Esophagus squamous epithelium (tissue), 5 donors: ENCODE measurements at places on chromosomes 6 and 20. TPM values are rescaled to one million over a fixed set of nuclear protein-coding genes. Genes with fewer than 3 reads are reported as not detected.

DNA sequence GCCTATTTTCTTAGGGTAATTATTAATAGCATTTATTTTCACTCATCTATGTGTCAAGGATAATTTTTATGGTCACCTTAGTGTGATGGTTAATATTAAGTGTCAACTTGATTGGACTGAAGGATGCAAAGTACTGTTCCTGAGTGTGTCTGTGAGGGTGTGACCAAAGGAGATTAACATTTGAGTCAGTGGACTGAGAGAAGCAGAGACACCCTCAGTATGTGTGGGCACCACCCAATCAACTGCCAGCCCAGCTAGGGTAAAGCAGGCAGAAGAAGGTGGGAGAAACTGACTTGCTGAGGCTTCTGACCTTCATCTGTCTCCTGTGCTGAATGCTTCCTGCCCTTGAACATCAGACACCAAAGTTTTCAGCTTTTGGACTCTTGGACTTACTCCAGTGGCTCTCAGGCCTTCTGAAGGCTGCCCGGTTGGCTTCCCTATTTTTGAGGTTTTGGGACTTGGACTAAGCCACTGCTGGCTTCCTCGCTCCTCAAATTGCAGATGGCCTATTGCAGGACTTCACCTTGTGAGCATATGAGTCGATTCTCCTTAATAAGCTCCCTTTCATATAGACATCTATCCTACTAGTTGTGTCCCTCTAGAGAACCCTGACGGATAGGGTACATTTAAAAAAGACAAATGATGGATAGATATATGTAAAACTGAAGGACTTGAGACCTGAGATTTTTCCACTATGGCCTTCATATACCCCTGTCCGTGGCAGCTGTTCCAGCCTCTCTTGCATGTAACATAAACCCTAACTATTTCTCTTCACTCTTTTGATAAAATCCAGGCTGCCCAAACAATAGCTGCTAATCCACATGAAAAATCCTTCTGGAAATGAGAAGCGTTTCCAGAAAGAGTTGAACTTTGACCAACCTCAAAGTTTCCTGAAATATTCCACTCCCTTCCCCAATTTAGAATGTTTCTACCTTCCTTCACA, 62.1 kb upstream of the RGS17 start:
- H3K4me1 ChIP-seq, result no peaks in the 10 kb centered on the region
- no peak overlapping the region for H3K4me3 ChIP-seq
- H3K36me3 ChIP-seq, result no peaks in the 10 kb centered on the region
- no peak overlapping the region for H3K27ac ChIP-seq

PI16 gene
- total RNA-seq, result 2.5 TPM

DNA sequence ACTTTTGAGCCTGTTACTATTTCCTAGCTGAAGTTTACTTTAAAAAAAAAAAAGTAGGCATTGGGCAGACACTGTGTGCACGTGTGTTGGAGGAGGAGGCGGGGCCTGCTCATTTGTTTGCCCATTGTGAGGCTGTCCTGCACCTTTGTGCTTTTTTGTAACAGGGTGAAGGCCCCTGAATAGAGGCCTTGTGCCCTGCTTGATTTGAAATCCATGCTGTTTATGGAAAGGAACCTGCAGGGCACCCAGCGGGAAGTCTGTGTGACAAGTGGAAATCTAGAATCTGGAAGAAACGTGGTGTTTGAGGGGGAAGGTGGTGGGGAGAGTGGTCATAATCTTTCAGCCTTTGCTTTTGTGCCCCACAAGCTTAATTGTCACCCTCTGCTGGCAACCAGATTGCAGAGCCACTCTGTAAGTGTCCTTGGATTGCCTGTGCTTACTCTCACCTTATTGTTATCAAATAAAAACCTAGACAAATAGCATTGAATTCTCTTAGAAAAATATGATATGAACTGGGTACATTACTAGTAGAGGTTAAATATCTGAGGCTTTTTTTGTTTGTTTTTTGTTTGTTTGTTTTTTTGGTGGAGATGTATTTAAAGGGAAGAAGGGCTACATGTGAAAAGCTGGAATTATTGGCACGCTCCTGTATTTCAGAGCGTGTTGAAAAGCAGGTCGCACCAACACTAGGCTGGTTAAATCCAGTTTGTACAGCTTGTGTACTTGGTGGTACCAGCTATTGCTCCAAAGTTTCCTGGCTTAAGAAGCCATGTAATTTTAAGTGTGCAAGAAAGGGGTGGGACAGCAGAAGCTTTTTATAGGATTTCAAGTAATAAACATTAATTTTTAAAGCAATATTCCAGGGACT, 156.3 kb downstream of the ARID1B start:
- H3K4me1 ChIP-seq, result peaks cover 17% of the 10 kb centered on the region
- no peak overlapping the region for H3K27ac ChIP-seq
- DNase-seq, result no peak

NCOA7 gene
- 32.4 TPM for total RNA-seq

GGTLC1 gene
- not detected for total RNA-seq

- H3K27ac ChIP-seq, result no peak overlapping the region
- H3K4me1 ChIP-seq, result peaks cover 11% of the 10 kb centered on the region
These were observed 67.4 kb upstream of the XRN2 start for GRCh38 chr20:21235484-21236445.
